ENCODE measurements at places on chromosomes 7 and 10.

- no peak for DNase-seq
Measured at GRCh38 chr7:135704698-135705097, 23.3 kb downstream of the SLC13A4 start.

GRCh38 chr10:43151371-43151770 is 13.1 kb downstream of the CSGALNACT2 start:
- no peak for DNase-seq

DNA sequence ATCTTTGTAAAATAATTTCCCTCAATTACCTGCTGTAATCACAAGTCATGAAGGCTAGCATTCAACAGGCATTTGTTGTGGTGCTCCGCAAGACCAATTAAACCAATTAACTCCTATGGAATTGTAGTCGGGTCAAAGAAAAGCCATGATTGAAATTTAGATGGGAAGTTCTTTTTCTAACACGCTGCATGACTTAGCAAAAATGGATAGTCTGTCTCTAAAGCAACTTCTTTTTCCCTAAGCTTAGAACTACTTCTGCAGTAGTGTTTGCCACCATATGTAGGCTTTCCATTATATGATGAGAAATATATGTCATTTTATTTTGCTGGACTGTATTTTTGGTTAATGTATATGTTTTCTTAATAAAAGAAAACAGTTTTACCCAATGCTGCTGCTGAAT is 119.1 kb downstream of the TSPAN12 start:
- DNase-seq, result no peak

DNA sequence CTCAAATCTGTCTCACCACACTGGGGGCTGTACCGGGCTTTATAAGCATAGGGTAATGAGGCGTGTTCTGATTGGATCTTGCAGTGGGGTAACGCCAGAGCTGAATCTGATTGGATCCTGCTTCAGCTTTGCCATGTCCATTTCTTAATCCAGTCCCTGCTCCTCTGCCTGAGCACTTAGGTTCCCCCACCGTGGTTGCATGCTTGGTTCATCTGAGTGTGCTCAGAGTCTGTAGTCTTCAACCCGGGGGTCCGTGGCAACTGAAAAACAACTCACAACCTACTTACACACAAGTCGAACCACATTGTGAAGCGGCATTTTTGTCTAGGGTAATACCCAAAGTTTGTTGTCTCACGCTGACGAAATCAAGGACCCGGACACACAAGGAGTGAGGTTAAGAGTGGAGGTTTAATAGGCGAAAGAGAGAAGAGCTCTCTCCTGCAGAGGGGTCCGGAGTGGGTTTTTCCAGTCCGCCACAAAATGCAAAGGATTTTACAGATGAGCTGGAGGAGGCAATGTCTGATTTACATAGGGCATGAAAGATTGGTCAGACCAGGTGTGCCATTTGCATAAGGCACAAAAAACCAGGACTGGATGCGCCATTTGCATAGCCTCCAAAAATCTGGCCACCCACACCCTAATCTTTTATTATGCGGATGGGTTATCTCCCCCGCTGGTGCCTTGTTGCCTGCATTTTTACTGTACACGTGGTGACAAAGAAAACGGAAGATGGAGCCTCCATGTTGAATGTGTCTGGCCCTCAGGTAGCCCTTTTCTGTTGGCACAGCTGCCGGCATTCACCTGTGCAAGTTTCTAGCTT is 641.8 kb upstream of the FOXK1 start:
- no peak for DNase-seq

DNA sequence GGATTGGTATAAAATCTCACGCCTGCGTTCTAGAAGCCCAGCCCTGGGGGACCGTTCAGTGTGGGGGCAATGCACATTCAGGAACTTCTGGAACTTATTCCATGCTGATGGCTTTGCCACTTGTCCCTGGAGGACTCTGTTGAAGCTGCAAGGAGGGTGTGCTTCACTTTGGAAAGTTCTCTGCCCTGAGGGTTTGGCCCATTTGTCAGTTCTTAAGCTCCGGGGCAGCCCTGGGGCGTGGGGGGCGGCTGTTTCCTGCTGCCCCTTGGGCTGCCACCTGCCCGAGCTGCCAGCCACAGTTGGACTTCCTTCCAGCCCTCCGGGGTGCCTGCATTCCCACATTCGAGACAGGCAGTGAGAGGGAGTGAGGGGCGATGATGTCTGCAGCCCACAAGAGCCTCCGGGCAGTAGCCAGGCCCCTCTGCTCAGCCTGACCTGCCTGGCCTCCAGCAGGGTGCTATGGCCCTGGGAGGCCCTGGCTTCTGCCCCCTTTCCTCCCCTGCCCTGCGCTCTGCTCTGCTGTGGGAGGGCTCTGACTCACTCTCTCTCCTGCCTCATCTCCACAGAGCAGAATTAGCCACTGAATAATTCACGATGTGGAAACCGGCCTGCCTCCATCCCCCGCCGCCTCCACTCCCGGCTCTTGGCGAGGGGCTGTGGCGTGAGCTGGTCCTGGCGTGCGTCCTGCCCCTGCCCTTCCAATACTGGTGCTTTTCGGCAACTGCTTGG is 1.9 kb downstream of the TTYH3 start:
- DNase-seq, result peak; percentile 89

DNA sequence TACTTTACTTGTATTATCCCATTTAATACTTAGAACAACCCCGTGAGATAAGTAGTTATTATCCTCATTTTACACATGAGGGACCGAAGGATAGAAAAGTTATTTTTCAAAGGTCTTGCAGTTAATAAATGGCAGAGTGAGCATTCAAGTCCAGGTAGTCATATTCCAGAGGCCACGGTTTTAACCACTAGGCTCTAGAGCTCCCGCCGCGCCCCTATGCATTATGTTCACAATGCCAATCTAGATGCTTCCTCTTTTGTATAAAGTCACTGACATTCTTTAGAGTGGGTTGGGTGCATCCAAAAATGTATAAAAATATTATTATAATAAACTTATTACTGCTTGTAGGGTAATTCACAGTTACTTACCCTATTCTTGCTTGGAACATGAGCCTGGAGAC is 11.4 kb upstream of the CFAP69 start:
- DNase-seq, result no peak

DNA sequence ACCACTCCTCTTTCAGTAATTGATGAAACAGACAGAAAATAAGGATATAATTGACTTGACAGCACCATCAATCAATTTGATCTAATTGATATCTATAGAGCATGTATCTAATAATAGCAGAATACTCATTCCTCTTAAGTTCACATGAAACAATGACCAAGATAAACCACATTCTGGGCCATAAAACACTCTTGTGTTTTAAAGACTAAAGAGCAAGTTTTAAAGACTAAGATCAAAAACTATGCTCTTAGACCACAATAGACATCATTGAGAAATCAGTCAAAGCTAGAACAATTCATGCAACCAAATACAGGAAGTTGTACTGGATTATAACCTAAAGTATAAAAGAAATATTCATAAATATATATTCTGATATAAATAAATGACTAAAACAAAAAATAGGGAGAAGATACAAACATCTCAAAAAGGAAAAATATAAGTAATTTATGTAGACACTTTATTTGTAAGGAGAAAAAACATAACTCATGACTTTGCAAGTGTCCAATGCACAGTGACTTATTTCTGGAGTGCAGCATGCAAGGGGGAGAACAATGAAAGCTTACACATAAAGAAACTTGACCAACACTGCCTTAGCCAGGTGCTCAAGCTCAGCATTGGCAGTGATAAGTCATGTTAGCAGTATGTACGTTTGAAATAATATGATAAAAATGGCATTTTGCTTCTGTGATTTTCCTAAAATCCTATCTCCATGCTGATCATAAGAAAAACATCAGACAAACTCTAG is 312.7 kb upstream of the IGFBP3 start:
- DNase-seq, result no peak

GRCh38 chr7:151198945-151199848 is 11.1 kb downstream of the H2BK1 start:
- no peak for DNase-seq

- no peak for DNase-seq
Measured at GRCh38 chr7:95715274-95715673, 57.1 kb upstream of the DYNC1I1 start.

GRCh38 chr10:133481086-133481643 is 27.4 kb downstream of the SCART1 start:
- no peak for DNase-seq

GRCh38 chr10:47031211-47031900 is 120.1 kb downstream of the PTPN20 start:
- no peak for DNase-seq

- DNase-seq, result no peak
Measured at GRCh38 chr10:60448246-60448645, 58.6 kb upstream of the ANK3 start.

DNA sequence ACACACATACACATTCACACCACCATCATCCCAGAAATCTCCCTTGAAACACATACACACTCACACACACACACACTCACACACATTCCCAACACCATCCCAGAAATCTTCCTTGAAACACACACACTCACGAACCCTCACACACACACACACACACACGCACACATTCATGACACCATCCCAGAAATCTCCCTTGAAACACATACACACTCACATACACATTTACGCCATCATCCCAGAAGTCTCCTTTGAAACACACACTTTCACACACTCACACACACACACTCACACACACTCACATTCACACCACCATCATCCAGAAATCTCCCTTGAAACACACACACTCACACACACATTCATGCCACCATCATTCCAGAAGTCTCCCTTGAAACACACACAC is 360 bp upstream of the OPN4 start:
- no peak for DNase-seq

DNA sequence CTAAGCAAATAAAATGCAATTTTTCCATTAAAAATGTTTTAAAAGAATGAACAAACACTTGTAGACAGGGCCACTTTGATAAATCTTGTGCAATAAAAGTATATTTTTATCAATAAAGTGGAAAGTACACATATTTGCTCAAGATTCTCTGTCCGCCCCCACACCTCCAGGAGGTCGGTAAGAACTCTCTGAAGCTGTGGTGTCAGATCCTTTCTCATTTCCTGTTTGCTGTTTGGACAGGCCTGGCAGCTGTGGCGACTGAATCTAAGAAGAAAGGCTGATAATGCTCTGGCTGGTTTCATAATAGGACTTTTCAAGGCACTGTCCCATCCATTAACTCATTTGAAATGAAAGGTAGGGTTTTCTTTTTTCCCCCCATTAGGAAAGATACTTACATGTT is 15.3 kb upstream of the ASB4 start:
- no peak for DNase-seq

DNA sequence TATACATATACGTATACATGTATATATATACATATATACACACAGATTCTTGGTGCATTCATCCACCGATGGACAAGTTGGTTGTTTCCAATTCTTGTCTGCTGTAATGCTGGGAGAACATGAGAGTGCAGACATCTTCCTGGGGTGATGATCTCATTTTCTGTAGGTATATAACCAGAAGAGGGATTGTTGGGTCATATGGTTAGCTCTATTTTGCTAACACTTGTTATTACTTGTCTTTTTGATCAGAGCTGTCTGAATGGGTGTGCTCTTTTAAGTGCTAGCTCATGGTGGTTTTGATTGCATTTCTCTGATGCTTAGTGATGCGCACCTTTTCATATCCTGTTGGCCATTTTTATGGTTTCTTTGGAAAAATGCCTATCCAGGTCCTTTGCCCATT is 106.4 kb downstream of the TAX1BP1 start:
- DNase-seq, result no peak

DNA sequence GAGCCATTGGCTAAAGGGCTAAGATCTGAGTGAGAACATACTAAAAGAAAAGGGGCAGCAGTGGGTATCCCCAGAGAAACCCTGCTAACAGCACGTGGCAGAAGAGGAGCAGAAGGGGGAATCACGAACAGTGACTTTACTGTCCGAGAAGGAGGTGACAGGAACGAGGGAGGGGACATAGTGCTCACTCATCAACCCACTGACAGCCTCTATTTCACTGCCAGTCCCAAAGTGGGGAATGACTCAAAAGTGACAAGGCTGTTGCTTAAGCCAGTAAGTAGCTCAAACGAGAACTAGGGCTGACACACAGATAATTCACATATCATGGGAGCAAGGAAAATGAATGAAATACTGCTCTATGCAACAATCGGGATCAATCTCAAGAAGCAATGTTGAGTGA is 92.7 kb downstream of the RSU1 start:
- no peak for DNase-seq

DNA sequence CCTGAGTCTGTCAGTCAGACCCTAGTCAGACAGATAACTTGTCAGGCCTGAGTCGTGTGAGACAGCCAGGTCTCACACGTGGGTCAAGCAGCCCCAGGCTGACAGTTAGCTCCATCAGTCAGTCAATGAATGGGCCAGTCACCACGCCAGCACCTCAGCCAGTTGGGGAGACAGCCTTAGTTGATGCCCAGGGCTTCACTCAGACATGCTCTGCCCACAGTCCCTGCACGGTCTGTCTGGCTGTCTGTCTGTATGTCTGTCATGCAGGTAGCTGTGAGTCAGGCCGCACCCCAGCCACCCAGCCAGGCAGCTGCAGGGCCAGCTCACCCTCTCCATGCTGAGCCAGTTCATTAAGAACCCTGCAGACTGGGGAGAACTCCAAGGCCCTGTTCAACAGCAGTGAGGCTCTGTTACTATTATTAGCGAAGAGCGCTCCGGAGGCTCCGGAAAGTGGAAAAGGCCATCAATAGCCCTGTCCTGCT is 141.1 kb upstream of the PCBD1 start:
- no peak for DNase-seq

- DNase-seq, result no peak
Measured at GRCh38 chr10:123449234-123449962, 216.8 kb upstream of the GPR26 start.

DNA sequence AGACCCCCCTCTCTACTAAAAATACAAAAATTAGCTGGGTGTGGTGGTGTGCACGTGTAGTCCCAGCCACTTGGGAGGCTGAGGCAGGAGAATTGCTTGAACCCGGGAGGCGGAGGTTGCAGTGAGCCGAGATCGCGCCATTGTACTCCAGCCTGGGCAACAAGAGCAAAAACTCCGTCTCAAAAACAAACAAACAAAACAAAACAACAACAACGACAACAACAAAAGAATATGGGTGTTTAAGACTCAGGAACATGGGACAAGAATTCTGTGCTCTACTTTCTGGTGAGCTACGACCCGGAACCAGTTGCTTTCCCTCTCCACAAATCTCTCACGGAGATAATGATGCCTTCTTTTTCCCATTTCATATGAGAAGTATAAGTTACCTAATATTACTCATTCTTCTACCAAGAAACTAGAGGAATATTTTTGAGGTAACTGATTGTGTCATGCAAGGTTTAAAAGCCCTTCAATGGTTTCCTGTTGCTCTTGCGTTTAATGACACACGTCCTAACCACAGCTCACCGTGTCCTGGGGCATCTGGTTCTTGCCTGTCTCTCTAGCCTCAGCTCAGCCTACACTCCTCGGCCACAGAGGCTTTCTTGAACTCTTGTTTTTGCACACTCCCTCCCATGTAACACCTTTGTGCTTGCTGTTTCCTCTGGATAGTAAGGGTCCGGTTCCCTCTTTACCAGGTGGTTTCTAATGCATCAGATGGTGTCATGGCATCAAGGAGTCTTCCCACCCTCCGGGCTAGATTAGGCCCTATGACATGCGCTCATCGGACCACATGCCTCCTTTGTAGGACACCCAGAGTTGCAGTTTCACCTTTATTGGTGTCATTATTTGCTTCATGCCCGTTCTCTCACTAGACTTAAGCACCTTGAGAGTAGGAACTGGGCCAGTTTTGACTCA is 67.5 kb downstream of the PFKFB3 start:
- DNase-seq, result no peak

Data from AG08396 (cell line).